ENCODE measurements at places on chromosomes 6 and 20.

DNA sequence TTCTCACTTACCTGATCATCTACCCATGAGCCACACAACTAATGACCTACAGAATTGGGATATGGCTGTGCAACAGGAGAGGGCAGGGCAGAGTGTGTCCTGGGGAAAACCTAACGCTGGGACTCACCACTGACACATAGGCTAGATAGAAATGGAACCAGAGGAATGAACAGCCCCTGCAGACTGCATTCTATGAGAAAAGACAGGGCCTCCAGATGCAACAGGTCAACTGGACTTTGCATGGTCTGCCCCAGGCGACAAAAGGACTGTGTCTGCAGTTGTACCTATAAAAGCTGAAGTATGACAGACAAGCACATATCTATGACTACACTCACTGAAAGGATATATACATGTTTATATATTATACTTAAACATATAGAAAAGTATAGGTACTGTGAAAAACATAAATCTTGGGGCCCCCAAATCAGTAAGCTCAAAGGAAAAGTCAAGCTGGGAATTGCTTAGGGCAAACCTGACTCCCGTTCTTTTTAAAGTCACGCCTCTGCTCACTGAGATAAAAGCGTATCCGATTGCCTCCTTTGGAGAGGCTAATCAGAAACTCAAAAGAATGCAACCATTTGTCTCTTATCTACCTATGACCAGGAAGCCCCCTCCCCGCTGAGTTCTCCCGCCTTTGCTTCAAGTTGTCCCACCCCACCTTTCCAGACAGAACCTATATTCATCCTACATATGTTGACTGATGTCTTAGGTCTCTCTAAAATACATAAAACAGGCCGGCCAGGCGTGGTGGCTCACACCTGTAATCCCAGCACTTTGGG is 68.5 kb downstream of the EPB41L2 start:
- no peaks in the 10 kb centered on the region for H3K27me3 ChIP-seq
- H3K27ac ChIP-seq: no peak overlapping the region
- no peak for DNase-seq
- H3K4me1 ChIP-seq: peaks cover 14% of the 10 kb centered on the region

- H3K4me1 ChIP-seq: no peaks in the 10 kb centered on the region
- H3K4me3 ChIP-seq: no peak overlapping the region
- no peaks in the 10 kb centered on the region for H3K27me3 ChIP-seq
- no peak overlapping the region for H3K27ac ChIP-seq
- peak; percentile 43 for DNase-seq
- no peaks in the 10 kb centered on the region for H3K36me3 ChIP-seq
Observed at GRCh38 chr20:29740951-29741593, 1516.4 kb upstream of the DEFB115 start.

DNA sequence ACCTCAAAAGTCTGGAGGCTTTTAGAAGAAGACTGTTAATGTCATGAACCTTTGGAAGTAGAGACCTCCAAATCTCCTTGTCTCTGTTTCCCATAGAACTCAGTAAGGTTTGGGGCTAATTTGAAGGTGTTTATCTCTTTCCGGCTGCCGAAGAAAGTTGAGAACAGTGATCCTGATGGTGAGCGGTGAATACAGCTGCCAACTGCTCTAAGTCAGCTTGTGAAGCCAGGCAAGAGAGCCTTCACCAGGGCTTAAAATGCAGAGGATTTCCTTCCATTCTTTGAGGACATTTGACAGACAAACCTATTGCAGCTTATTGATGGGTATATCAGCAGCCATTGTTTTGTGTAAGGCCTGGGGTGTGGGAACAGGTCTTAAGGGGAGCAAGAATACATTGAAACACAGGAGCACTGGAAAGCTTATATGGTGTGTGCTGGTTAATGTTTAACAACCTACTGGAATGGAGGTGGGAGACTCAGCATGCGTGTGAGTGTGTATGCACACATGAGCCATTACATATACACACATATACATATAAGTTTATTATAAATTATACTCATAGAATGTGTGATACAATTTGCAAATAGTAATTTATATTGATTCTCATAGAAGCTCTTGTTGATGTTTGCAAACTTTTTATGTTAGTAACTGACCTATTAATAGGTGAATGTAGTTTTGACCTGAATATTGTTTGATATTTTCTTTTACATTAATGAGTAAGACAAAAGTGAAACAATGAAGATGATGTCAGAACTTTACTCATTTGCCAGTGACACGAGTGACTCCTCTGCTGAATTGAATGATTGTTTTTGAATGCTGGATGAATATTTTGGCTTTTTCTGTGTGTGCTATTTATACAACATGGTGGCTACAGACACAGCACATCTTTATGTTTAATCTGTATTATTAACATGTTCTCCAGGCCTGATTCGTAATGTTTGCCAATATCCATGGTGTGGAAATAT is 18.1 kb downstream of the PLEKHG1 start:
- no peaks in the 10 kb centered on the region for H3K4me1 ChIP-seq
- H3K36me3 ChIP-seq: no peaks in the 10 kb centered on the region
- H3K27me3 ChIP-seq: no peaks in the 10 kb centered on the region
- DNase-seq: no peak

DNA sequence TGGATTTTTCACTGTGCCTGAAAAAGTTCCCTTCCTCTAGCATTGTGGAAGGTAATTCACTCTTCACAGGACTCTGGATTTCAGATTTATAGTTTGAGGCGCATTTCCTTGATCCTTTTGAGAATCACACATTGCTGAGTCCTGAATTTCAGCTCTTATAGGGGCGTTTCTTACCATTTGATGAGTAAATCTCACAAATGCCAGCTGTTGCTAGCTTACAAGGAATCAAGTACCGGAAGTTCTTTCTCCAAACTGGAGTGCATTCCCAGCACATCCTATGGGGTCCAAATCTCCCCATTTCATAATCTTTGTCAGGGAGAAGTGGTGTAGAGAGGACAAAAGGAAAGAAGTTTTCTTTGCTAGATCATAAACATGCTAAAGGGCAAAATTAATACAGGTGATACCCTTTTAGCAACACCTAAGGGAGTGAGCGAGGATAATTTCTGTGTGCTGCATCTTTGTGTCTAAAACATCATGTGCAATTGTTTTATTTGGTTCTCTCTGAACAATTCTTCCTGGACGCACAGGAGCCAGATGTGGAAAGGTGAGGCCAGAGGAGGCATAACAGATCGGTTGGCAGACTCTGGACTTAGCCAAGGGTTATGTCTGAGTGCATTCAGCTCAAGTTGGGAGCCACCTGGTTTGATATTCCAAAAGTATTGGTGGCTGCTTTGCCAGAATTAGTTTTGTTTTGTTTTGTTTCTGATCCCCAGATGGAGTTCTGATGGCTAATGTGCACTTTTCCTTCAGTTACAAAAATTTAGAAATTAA is 37.4 kb upstream of the EYA2 start:
- H3K4me1 ChIP-seq: no peaks in the 10 kb centered on the region
- no peak for DNase-seq
- no peak overlapping the region for H3K4me3 ChIP-seq
- no peaks in the 10 kb centered on the region for H3K27me3 ChIP-seq

GRCh38 chr6:86715676-86716075 is 221.7 kb upstream of the HTR1E start:
- no peaks in the 10 kb centered on the region for H3K4me1 ChIP-seq
- no peak for DNase-seq
- H3K27ac ChIP-seq: no peak overlapping the region

GRCh38 chr20:33372993-33373441 is 28.3 kb downstream of the CDK5RAP1 start:
- no peak overlapping the region for H3K4me3 ChIP-seq
- H3K36me3 ChIP-seq: peaks cover 71% of the 10 kb centered on the region
- H3K27ac ChIP-seq: no peak overlapping the region
- no peaks in the 10 kb centered on the region for H3K4me1 ChIP-seq

- peak overlapping the region; percentile 81 for H3K27ac ChIP-seq
- H3K4me3 ChIP-seq: no peak overlapping the region
- no peaks in the 10 kb centered on the region for H3K27me3 ChIP-seq
- no peak for DNase-seq
Observed at GRCh38 chr6:108944707-108945680, 96.8 kb downstream of the ARMC2 start.

- no peaks in the 10 kb centered on the region for H3K4me1 ChIP-seq
- no peak overlapping the region for H3K4me3 ChIP-seq
- no peak for DNase-seq
- H3K27me3 ChIP-seq: no peaks in the 10 kb centered on the region
Observed at GRCh38 chr20:56157530-56158203, 90.9 kb upstream of the MC3R start.

DNA sequence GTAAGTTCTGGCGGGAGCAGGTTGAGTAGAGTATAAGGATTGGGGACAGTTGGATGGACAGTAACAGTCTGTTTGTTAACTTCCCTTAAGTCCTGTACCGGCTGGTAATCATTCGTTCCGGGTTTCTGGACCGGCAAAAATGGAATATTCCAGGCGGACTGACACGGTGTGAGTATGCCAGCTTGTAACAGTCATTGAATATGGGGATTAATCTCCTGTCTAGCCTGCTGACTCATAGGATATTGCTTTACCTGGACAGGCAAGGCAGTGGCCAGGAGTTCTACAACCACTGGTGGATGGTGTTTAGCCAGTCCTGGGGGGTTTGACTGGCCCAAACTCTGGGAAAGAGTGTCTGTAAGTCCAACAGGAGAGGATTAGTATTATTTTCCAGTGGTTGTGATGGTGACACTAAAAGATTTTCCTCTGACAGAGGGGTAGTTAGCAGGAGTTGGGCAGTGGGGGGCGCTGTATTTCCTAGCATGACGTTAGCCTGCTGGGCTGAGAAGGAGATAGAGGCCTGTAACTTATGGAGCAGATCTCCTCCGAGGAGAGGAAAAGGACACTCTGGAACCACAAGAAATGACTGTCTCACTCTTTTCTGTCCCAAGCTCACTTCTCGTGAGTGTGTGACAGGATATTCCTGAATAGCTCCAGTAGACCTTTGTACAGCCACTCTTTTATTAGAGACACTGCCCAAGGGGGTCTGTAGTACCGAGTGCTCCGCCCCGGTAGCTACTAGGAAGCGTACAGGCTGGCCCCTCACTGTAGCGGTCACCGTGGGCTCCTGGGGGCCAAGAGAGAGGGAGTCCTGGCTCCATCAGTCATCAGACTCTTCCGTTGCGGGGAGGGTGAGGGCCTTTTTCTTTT is 152.2 kb downstream of the TRIM27 start:
- H3K27me3 ChIP-seq: peaks cover 99% of the 10 kb centered on the region
- H3K27ac ChIP-seq: no peak overlapping the region
- H3K4me3 ChIP-seq: no peak overlapping the region
- H3K4me1 ChIP-seq: no peaks in the 10 kb centered on the region
- no peaks in the 10 kb centered on the region for H3K36me3 ChIP-seq

GRCh38 chr20:25275813-25276532 is 28.1 kb downstream of the PYGB start:
- no peaks in the 10 kb centered on the region for H3K4me1 ChIP-seq
- H3K36me3 ChIP-seq: peaks cover 80% of the 10 kb centered on the region
- no peak overlapping the region for H3K4me3 ChIP-seq
- H3K27ac ChIP-seq: no peak overlapping the region
- peak; percentile 52 for DNase-seq
- no peaks in the 10 kb centered on the region for H3K27me3 ChIP-seq

DNA sequence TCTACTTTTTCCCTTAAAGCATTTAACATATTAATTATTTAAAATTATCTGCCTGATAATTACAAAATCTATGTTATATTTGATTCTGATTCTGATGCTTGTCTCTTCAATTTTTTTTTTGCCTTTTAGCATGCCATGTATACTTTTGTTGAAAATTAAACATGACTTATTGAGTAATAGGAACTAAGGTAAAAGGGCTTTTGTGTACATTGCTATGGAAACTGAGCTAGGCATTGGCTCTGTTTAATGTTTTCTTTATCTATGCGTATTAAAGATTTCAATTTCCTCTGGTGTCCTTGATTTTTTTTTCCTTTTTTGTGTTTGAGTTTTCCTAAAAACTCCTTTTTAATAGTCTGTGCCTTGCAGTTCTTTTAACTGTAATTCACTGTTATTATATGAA is 805.2 kb downstream of the DHX35 start:
- no peak overlapping the region for H3K4me3 ChIP-seq
- H3K4me1 ChIP-seq: no peaks in the 10 kb centered on the region
- no peaks in the 10 kb centered on the region for H3K36me3 ChIP-seq
- no peaks in the 10 kb centered on the region for H3K27me3 ChIP-seq
- H3K27ac ChIP-seq: no peak overlapping the region
- DNase-seq: no peak

GRCh38 chr6:142458836-142459235 is 157.0 kb downstream of the ADGRG6 start:
- no peak for DNase-seq
- no peak overlapping the region for H3K27ac ChIP-seq
- no peaks in the 10 kb centered on the region for H3K4me1 ChIP-seq
- no peak overlapping the region for H3K4me3 ChIP-seq

DNA sequence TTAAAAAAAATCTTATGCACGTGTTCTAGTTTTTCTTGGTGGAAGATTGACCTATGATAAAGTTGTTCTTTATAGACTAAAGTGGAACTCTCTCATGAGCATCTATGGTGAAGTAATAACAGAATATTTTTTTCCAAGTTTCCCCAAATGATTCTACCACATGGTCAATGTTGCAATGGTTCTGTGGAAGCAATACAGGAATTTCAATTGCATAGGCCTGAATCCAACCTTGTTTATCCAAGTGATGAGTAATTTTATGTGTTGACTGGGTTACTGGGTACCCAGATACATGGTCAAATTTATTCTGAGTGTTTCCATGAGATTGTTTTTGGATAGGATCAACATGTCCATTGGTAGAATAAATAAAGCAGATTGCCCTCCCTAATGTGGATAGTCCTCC is 581.5 kb downstream of the MMUT start:
- H3K27me3 ChIP-seq: no peaks in the 10 kb centered on the region
- H3K4me3 ChIP-seq: no peak overlapping the region
- H3K4me1 ChIP-seq: no peaks in the 10 kb centered on the region
- DNase-seq: no peak
- H3K36me3 ChIP-seq: no peaks in the 10 kb centered on the region

- no peak overlapping the region for H3K27ac ChIP-seq
- no peaks in the 10 kb centered on the region for H3K27me3 ChIP-seq
- no peaks in the 10 kb centered on the region for H3K36me3 ChIP-seq
- no peak overlapping the region for H3K4me3 ChIP-seq
- H3K4me1 ChIP-seq: peaks cover 3% of the 10 kb centered on the region
Observed at GRCh38 chr20:8393381-8393780, 261.3 kb downstream of the PLCB1 start.

GRCh38 chr6:168004945-168005344 is 7.5 kb downstream of the KIF25 start:
- H3K4me3 ChIP-seq: no peak overlapping the region
- no peak overlapping the region for H3K27ac ChIP-seq
- no peaks in the 10 kb centered on the region for H3K27me3 ChIP-seq
- no peak for DNase-seq
- H3K4me1 ChIP-seq: no peaks in the 10 kb centered on the region
- no peaks in the 10 kb centered on the region for H3K36me3 ChIP-seq

- H3K27ac ChIP-seq: no peak overlapping the region
- peak; percentile 28 for DNase-seq
- peaks cover 17% of the 10 kb centered on the region for H3K4me1 ChIP-seq
- H3K36me3 ChIP-seq: no peaks in the 10 kb centered on the region
Observed at GRCh38 chr6:158040804-158041347, 59.2 kb downstream of the SYNJ2 start.

Measured in upper lobe of right lung (tissue), 1 donor.